ENCODE measurements at places on chromosomes 6 and 20. TPM values are rescaled to one million over a fixed set of nuclear protein-coding genes. Genes with fewer than 3 reads are reported as not detected.

The MED23 gene
- 28.9 TPM for total RNA-seq

The C20orf144 gene
- not detected for total RNA-seq

The GPR6 gene
- not detected for total RNA-seq

- DNase-seq = no peak
Measured at GRCh38 chr6:45587229-45588060, 209.7 kb upstream of the SUPT3H start.

GRCh38 chr6:90025523-90026061 lies 131.3 kb downstream of the GJA10 start:
- DNase-seq = no peak

- DNase-seq = no peak
Measured at GRCh38 chr6:39296745-39297640, 17.2 kb downstream of the KCNK17 start.

Data from lower lobe of right lung (tissue), 2 donors.